Cardiac septum (tissue), 1 donor: ENCODE measurements at places on chromosomes 1 and 21. TPM values are rescaled to one million over a fixed set of nuclear protein-coding genes. Genes with fewer than 3 reads are reported as not detected.

DNA sequence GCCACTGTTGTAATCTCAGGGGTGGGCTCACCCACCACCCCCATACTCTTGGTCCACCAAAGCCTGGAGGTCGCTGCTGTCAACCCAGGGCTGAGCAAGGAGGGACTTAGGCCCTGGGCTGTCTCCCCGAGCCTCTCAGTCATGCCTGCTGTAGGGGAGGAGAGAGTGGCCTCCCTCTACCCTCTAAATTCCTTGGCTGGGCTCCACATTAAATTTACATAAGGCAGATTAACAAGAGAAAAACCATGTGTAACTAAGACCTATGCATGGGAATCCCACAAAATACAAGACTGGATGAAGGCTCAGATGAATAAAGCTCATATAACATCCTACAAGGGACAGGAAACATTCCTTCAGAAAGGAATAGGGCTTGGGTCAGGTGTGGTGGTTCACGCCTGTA lies 1.8 kb upstream of the PIK3CD start:
- no peak for DNase-seq

DNA sequence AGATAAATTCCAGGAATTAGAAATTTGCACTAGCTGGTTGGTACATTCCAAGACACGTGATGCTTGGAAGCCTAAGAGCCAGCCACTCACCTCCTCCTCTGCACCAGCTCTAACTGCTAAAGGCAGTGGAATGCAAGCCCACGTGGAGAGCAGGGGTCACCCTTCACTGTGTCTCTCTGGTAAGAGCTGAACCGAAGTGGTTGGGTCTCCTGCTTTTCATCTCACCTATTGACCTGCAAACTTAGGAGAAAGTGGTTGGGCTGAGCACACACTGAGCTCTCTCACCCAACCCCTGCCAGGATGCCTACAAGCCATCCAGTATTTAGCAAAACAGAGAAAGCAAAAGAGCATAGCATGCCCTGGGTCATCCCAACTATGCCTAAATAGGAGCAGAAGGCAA lies 19.3 kb downstream of the HAO2 start:
- DNase-seq: no peak

- DNase-seq: no peak
Observed at GRCh38 chr21:26451081-26451740, 121.9 kb downstream of the CYYR1 start.

- DNase-seq: no peak
Observed at GRCh38 chr1:52552236-52552504, 722 bp downstream of the TUT4 start.

DNA sequence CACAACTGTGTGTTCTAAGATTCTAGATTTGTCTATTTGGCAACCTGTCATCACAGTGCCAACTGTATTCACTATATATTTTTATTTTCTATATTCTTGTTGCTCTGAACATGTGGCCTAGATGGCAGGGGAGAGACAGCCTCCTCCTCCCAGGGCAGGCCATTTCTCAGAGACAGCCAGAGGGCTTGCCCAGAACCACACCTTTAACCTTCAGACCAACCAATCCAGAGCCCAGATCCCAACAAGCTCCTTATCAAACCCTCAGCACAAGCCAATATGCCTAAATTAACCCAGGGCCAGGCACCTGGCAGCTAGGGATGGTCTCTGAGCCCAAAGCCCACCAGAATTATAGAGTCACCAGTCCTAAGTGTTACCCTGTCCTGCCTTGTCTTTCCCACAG lies 19.3 kb downstream of the TRIM11 start:
- no peak for DNase-seq

DNA sequence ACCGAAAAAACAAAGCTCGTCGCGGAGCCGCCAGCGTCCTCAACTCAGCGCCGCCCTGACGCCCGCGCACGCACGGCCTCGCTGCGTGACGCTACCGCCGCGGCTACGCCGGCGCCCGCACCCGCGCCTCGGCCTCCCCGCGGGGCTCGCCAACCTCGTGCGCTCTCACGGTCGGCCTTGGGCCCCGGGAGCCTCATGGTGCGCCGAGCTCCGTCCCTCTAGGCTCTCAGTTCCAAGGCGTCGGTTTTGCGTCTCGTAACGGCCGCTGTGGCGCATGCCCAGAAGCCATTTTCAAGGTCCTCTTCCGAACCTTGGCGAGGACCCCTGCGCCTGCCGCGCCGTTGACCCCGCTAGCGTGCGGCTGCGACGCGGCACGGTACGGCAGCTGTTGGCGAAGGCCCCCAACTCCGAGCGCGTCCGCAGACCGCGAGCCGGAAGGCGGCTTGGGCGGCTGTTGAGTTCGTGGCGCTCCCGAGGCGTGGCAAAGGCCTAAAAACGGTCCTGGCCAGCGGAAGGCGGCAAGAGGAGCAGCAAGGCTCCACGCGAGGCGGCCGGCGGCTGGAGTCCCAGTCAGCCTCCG lies at the start of gene HENMT1:
Gene HENMT1, minus strand, starts transcription at position 64 of the 580 bp plus-strand sequence. CDS start 1,209 bp downstream, outside the sequence.
- peak; percentile 83 for DNase-seq

DNA sequence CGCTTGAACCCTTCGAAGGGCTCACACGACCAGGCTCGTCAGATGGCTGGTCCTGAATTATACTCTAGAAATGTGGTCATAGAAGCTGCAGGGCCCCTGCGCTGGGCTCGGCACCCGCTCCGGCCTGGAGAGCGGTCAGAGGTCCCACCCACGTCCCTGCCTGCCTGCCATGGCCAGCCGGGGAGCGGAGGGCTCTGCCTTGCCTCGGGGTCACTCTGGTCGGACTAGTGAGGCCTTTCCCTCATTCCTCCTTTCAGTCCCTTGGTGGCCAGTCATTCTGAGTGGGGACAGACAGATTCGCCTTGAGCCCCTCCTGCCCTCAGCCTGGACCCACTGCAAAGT lies 529 bp upstream of the MARCKSL1 start:
- DNase-seq: no peak

DNA sequence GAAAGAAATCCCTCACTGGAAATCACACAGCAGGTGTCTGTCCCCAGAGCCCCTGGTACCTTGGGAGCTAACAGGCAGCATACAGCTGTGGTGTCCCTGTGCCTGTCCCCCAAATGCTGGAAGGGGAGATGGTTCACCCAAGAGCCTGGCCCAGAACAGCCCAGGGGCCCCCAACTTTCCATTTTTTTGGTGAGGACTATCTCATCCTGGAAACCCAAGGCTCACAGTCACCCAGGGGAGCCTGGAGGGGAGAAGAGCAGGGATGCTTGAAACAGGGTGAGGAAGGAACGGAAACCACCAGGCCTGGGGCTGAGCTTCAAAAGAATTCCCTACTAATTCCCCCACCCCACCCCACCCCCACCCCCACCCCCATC lies 3.6 kb downstream of the SDC3 start:
- no peak for DNase-seq

DNA sequence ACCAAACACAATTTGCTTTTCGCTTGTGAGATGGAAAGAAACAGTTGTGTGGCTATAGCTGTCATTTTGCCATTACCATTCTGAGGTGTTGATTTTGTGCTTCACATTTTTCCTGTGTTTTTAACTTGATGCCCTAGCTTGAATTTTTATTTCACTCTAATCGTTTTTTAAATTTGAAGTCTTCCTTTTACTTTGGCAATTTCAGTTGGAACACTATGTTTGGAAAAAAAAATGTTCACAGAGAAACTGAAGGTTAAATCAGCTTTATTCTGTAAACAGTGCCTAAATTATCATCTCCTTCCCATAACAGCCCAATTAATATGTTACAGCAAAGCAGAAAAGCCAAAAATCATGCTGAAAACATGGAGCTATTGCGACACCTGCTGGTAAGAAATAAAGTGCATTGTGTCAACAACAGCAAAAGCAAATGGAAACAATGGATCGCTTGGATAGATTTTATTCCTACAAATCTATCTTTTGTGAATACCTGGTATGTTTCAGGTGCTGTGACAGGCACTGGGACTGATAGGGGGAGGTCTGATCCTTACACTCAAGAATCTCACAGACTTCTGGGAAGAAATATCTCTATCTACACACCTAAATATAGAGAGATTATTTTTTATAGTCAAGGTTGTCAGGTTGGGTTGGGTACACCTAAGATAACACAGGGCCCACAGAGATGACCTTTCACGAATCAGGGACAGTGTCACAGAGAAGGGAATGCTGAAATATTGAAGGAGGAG lies 16.2 kb upstream of the ERICH3 start:
- no peak for DNase-seq

DNA sequence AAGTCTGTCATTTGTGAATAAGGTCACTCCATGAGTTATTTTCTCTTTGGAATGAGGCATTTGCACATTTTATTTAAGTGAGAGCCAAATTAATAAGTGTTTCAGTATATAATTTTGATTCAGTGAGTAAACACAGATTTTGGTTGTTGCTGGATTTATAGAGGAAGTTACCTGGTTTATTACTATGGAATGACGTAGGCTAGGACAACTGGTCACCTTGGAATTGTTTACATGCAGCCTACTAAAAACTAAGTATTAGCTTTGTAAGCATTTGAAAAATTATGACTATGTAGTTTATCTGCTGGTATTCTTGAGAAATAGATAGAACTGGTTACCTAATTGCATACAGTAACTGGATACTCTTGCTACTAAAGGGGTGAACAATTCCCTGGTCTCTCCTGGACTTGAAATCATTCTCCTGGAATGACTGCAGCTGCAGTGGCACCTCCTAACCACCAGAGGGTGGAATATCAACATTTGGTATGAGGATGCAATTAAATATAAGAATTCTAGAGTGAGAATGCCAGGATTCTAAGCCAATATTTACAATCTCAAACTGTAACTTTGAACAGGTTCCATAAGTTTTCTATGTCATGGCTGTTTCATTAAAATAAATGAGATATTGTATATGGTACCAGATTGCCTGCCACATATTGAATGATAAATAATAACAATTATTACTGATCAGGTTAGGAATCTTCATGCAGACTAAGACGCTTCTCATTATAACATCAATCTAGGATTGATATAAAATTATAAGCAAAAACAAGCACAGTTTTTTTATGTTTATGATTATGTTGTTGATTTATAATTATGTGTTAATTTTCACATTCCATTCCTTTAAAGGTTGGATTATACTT lies 3.5 kb upstream of the KRTAP27-1 start:
- DNase-seq: no peak

- no peak for DNase-seq
Observed at GRCh38 chr21:33815143-33815707, 100.4 kb downstream of the ATP5PO start.

GRCh38 chr1:229281339-229281926 lies 10.5 kb downstream of the RAB4A start:
- no peak for DNase-seq

- no peak for DNase-seq
Observed at GRCh38 chr21:39208624-39209333, 25.5 kb upstream of the PSMG1 start.

DNA sequence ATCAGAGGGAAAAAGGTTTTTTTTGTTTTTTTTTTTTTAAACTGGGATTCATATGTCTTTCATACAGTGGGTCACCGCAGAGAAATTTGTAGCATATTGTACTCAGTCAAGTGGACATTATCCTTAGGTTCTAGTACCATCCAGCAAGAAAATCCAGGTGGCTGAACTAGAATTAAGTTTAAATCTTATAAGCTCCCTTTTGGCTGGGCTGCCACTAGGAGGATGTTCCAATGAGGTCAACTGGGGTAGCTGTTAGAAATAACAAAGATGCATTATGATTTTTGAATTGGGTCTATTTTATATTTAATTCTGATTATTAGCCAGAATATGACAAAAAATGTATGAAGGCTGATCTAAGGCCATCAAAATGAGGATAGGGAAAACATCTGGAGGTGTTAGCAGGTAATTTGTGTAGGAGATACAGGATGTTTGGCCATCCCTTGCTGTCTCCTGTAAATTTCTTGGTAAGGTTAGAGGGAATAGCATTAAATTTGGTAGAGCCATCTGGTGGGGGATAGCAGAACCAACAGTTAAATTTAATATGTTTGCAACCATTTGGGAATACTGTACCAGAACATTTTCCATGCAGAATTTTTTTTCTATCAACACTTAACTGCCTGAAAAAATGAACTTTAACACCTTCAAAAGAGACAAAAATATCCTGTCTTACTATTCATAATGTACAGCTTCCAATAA lies 568.5 kb upstream of the B3GALT2 start:
- no peak for DNase-seq

DNA sequence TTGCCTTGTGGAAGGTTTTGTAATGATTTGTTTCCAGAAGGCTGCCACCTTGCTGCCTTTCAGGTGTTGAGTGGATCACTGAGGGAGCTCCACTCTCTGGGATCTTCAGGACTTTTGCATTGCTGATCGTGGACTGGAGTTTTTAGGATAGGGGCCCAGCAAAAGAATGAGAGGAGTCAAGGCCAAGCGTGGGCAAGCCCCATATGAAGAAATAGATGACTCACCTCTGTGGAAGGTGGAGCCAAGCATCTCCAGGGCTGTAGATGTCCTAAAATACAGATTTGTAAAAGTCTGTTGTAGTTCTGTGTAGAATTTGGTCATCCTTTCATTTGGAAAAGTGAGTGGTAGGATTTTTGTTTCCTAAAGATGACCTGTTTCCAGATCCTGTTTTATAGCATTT lies 67.0 kb downstream of the ST3GAL3 start:
- no peak for DNase-seq

DNA sequence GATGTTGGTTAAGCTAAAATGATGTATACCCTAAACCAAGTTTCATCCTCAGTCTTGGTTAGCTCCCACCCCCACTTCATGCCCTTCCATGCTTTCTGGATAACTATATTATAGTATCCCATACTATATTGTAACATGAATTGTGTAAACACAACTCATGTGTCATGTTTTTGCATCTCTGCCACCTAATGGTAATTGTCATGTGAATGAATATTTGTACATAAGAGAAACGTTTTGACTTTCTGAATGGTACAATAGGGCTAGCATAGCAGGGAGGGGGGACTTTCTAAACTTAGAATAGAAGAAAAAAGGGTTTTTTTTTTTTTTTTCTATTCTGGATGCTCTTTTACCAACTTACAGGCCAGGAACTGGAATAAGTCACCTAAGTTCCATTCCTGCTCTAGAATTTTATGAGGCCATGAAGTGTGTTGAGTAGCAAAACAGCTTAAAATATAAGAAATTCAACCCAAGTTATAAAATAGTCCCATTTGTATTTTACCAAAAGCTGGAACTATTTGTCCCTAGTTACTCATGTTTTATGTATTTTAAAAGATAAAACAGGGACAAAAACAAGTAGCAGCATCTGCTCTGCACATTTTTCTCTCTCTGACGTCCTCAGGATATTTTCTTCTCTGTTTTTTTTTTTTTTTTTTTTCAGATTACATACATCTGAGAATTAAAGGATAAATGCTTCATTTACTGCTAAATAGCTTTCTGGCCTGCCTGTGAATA lies 77.4 kb downstream of the HLX start:
- no peak for DNase-seq

GRCh38 chr1:207830788-207831187 lies 78.9 kb downstream of the CD46 start:
- peak; percentile 78 for DNase-seq

The SYCP1 gene
- not detected for total RNA-seq

The AHCTF1 gene
- 15.3 TPM for total RNA-seq

The TAF1A gene
- total RNA-seq: 3.9 TPM

The TMPRSS15 gene
- not detected for total RNA-seq

The ATAD3C gene
- 0.51 TPM for total RNA-seq

The CDC20 gene
- total RNA-seq: 0.78 TPM

The CAMK2N1 gene
- total RNA-seq: 11.7 TPM

The C1orf56 gene
- 8.9 TPM for total RNA-seq

The FMOD gene
- 66.0 TPM for total RNA-seq
